ENCODE measurements at places on chromosomes 1 and 21.
A peak's percentile ranks its signal among the peaks of the same experiment; 100 is the strongest.

GRCh38 chr1:61081686-61082310 is 563 bp upstream of the NFIA start:
- peak overlapping the region; percentile 28 for H3K27ac ChIP-seq
- peaks cover 32% of the 10 kb centered on the region for H3K4me1 ChIP-seq
- H3K4me3 ChIP-seq: peak overlapping the region; percentile 64
- H3K36me3 ChIP-seq: no peaks in the 10 kb centered on the region
- no peaks in the 10 kb centered on the region for H3K27me3 ChIP-seq

DNA sequence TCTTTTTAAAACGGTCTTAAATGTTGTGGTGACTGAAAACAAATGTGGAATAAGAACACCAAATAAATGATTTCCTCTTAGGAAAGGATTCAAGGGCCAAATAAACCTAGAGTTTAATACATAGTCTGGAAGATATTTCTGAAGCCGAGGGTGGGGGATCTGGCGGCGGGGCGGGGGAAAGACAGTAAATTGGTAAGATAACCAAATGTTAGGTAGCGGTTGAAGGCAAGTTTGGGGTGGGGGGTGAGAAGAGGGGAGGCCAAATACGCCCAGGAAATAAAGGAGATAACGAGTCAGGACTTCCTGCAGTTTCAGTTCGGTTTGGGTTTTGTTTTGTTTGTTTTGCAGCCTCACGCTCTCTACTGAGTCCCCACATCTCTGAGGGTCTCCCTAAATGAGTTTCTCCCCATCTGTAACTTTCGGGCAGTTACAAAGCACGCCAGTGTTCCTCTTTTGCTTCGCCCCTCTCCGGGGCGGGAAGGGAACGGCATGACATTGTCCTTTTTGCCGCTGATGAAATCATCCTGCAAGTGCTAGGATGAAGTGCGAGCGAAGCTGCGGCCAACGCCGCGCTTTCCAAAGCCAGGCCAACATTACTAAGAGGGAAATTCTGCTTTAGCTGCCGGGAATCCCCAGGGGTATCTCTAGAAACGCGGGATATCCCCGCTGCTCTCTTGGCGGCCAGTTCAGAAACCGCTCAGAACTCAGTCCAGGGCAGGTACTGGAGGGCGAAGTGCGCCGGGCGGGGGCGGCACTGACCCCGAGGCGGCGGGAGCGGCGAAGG is 844 bp downstream of the NIBAN1 start:
- H3K27me3 ChIP-seq: no peaks in the 10 kb centered on the region
- peak overlapping the region; percentile 83 for H3K4me3 ChIP-seq
- peaks cover 33% of the 10 kb centered on the region for H3K4me1 ChIP-seq
- peak; percentile 31 for DNase-seq
- H3K36me3 ChIP-seq: no peaks in the 10 kb centered on the region

DNA sequence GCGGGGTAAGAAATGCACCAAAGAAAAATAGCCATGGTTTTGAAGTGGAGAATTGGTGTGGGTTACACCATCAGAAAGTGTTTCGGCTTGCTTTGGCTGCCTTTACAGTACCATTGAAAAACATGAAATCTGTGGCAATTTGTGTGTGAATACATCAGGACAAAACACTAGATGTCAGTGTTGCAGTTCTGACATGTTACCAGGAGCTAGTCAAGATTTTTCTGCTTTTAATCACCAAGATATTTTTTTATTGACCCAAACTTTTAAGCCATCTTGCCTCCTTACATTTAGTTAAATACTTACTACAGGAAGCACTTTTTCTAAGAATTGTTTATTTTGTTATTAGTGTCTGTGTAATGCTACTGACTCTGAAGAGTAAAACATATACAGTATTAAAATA is 14.3 kb downstream of the RRP15 start:
- H3K27ac ChIP-seq: no peak overlapping the region
- H3K4me3 ChIP-seq: no peak overlapping the region
- H3K27me3 ChIP-seq: no peaks in the 10 kb centered on the region
- no peak for DNase-seq
- H3K4me1 ChIP-seq: no peaks in the 10 kb centered on the region

DNA sequence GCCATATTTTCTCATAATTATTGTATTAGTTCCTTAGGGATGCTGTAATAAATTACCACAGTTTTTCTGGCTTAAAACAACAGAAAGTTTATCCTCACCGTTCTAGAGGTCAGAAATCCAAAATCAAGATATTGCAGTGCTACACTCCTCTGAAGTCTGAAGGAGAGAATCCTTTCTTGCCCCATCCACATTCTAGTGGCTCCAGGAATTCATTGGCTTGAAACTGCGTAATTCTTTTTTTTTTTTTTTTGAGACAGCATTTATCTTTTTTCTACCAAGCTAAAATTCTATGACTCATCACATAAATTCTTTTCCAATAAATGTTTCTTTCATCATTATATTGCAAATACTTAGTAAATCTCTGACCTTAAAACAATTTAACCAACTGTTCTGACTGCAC is 451.0 kb upstream of the RGS18 start:
- H3K4me3 ChIP-seq: no peak overlapping the region
- DNase-seq: no peak
- no peaks in the 10 kb centered on the region for H3K27me3 ChIP-seq
- H3K27ac ChIP-seq: no peak overlapping the region
- H3K36me3 ChIP-seq: no peaks in the 10 kb centered on the region

GRCh38 chr21:45319461-45320211 is 31.9 kb upstream of the POFUT2 start:
- no peaks in the 10 kb centered on the region for H3K36me3 ChIP-seq
- no peak overlapping the region for H3K4me3 ChIP-seq
- DNase-seq: no peak
- no peaks in the 10 kb centered on the region for H3K27me3 ChIP-seq

GRCh38 chr1:178267646-178268094 is 173.8 kb downstream of the RASAL2 start:
- H3K27ac ChIP-seq: no peak overlapping the region
- no peaks in the 10 kb centered on the region for H3K4me1 ChIP-seq
- no peak for DNase-seq
- H3K27me3 ChIP-seq: no peaks in the 10 kb centered on the region
- no peaks in the 10 kb centered on the region for H3K36me3 ChIP-seq

DNA sequence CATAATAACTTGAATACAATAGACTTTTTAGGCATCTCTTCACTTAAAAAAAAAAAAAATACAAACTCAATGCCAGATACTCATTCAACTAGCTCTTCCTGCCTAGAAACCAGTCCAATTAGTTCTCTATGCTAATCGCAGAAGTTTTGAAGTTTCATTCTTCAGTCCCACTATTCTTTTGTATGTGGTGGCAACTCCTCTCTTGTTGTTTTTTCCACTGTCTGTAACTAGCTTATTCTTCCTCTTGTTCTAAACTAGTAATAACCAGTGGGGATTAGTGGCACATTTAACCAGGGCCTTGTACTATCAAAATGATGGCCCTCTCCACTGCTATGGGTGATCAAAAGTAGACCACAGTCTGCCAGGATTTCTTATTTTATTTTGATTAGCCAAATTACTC is 52.5 kb downstream of the SELENOF start:
- H3K36me3 ChIP-seq: no peaks in the 10 kb centered on the region
